Inflammatory macrophage treated with lipopolysaccharide for 1 hour (primary cell): ENCODE measurements at places on chromosomes 4 and X.
A peak's percentile ranks its signal among the peaks of the same experiment; 100 is the strongest.

- peak; percentile 88 for DNase-seq
These were observed 93.3 kb downstream of the SYNPO2 start for GRCh38 chr4:118981839-118982381.

- DNase-seq, result no peak
These were observed 28.9 kb downstream of the TMPRSS11E start for GRCh38 chr4:68476191-68476590.

GRCh38 chrX:133722756-133723155, 262.6 kb downstream of the GPC3 start:
- no peak for DNase-seq

DNA sequence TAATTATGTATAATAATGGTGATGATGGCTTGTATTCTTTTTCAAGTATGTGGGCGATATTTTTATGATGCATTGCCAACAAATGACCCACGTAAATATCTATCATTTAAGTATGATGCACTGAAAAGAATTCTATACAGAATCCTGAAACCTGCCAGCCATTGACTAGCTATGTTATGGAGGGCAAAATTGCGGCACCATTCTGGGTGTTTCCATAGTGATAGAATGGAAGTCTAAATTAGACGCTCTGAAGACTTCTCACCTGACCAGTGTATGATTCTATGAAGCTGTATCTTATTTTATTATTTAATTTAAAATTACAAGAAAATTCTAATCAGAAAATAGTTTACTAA, 677 bp upstream of the CENPC start:
- no peak for DNase-seq

DNA sequence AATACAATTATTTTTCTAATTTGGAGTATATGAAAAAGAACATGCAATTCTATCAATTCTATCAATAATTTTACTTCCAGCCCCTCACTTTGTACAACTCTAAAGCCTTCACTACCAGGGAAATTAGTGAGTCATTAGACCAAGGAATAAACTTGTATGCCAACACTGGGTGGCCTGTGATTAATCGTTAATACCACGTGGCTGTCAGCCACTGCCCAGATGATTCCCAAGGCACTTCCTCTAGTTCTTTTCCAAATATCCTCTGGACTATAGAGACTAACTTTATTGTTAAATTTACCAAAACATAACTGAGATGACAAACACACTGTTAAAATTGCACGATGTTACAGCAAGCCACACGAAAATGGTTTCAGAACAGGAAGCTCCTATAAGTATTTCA, 45.7 kb downstream of the MID1 start:
- no peak for DNase-seq

- no peak for DNase-seq
These were observed at the start of gene CLDN34 for GRCh38 chrX:9966775-9967408. CLDN34 (plus strand) TSS chrX:9967358; CDS start chrX:9967358, 0 bp downstream.

DNA sequence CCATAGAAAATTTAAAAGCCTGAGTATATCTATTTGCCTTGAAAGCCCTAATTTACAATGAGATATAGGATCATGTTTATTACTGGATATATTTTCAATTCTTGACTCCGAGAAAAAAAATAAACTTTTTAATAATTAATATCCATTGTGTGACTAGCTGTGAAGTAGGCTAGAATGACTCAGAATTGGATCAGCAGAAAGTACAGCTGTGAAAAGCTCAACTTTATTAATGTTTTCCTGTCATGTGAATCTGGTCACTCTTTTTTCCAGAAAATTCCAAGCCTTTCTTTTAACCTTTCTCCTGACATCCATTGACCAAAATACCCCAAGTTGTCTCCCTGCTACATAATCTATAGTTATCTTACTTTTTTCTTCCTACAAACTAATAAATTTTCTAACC, 171.8 kb upstream of the PACRGL start:
- no peak for DNase-seq

- no peak for DNase-seq
These were observed 20.8 kb downstream of the ENPP6 start for GRCh38 chr4:184196730-184197385.

DNA sequence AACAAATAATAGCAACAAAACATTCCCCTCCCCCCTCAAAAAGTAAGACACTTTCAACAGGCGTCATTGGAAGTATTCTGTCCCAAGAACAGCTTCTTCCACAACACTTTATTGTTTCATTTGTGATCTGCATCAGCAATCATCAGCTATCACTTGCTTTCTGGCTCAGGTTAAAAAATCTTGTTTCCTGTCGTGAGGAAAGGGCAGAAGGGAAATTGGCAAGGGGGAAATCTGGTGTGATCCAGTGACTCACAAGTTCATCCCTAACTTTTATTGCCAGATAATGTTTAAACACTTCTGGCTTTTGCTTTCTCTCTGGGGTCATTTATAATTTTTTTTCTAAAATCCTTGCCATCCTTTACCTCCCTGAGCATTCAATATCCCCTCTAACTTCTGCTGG, 247.4 kb upstream of the GIMD1 start:
- no peak for DNase-seq

- DNase-seq, result no peak
These were observed 66.9 kb upstream of the MMAA start for GRCh38 chr4:145552181-145552822.

- no peak for DNase-seq
These were observed 555.4 kb downstream of the STPG2 start for GRCh38 chr4:97587912-97588311.

- DNase-seq, result no peak
These were observed 94.3 kb downstream of the MRPL1 start for GRCh38 chr4:77956917-77957316.

DNA sequence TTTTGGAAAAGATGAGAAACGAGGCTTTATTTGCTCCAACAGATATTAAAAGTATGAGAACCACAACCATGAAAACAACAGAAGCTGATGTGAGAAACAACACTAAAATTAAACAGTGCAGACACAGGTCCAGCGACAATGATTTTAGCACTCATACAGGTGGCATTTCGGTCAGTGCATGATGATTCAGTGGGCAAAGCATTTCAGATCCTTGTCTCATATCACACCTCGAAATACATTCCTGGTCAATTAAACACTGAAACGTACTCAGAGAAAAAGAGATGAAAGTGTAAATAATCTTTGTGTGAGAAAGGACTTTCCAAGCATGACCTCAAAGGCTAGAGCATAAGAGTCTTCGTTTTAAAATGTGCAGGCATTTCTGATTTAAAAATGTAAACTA, 85.2 kb downstream of the ACOX3 start:
- no peak for DNase-seq

GRCh38 chr4:147103403-147103946, 157.8 kb upstream of the TTC29 start:
- DNase-seq, result no peak

GRCh38 chr4:82746705-82747574, 51.7 kb downstream of the SCD5 start:
- no peak for DNase-seq

DNA sequence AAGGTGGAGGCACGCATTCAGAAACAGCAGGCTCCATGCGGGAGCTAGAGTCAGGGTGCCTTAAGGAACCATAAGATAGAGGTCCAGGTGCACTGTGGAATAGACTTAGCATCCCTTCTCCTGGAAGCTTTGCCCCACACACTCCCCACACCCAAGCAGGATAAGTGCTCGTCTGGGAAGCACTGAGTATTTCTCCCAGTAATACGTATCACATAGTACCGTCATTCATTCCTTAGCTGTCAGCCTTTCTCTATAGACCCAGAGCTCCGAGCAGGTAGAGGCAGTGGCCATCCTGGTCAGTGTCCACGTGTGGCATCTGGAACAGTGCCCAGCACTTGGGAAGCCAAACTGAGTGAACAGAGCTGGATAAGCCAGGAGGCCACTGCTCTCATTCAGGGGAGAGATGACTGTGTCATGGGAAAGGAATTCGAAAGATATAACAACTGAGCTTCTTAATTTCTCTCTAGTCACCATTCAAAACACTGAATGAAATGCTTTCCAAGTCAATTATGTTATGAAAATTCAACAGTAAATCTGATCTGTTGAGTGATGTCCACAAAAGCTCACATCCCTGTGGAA, 9.9 kb downstream of the APBB2 start:
- no peak for DNase-seq

DNA sequence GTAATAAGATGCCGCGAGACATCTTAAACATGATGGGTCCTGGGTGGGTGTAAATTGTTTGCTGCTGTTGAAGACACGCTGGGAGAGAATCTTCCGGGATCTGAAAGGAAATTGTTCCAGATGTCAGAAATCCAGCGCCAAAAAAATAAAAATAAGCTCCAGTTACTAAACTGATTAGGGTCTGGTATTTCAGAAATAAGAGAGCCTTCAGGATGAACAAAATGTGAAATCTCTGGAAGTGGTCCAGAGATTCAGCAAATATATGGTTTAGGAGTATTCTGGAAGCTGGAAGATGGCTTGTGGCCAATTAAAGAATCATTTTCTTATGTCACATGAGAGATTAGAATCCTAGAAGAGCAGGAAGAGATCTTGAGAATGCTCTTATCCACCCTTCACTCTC, 75.8 kb upstream of the NHS start:
- no peak for DNase-seq

DNA sequence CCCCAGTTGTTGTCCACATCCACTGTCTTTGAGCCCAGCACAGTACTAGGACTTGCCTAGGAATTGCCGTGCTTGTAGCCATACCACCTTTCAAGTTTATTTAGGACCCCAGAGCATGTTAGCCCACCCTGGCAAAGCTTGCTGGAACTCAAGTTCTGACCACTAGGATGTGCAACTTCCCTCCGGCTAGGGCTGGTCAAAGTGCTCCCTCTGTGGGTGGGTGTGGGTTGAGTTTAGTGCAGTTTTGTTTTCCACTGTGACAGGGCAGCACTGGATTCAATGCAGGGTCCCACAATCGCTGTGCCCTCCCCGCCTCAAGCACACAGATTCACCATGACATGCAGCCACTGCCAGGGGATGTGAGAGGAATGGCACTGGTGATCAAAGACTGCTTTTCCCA, 96.0 kb downstream of the RASGEF1B start:
- DNase-seq, result no peak

DNA sequence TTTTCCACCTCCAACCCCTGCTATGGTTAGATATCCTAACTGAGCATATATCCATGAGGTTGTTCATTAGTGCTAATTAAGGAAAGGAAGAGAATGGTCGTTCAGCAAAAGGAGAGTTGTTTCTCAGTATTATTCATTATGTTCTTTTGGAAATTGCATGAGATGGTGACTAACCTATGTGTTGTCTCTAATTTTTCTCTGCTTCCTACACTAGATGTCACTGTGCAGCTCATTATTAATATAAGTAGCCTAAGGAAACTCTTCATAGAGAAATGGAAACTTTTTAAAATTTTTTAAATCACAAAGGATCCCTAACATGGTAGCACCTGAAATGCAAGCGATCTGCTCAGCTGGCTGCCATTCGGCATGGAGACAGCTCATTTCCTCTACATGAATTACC, 67.7 kb upstream of the FAM9A start:
- DNase-seq, result no peak

DNA sequence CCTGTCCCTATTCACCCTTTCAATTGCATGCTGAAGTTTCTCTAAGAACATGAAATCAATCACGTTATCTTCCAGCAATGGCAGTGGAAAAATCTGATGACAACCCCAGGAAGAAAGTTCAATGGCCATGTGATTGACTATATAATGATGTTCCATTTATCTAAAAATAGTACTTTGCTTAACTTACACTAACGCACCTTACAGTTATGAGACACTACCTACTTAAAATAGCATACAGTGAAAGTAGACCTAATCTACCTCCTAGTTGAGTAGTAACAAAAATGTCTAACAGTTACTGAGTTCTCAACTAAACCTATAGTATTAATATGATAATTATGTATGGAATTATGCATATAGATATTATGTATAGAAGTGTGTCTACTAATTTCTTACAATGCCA, 28.6 kb upstream of the PGM2 start:
- DNase-seq, result no peak

DNA sequence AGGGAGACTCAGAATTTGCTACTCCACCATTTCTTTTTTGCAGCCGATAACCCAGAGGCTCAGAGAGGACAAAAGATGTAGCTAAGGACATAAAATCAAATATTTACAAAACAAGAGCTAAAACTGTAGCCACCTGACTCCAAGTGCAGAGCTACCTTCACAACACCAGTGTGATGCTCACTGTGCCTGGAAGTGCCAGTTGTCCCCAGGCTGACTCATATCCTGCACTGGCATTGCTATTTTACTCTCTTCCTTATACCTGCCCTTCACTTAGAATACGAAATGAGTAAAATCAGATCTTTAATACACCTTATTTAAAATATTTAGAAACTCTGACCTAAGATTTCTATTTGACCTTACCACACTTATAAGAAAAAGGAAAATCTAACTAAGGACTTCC, 39.5 kb downstream of the SLC7A11 start:
- no peak for DNase-seq

- DNase-seq, result no peak
These were observed 20.9 kb downstream of the ITIH6 start for GRCh38 chrX:54776987-54777672.

DNA sequence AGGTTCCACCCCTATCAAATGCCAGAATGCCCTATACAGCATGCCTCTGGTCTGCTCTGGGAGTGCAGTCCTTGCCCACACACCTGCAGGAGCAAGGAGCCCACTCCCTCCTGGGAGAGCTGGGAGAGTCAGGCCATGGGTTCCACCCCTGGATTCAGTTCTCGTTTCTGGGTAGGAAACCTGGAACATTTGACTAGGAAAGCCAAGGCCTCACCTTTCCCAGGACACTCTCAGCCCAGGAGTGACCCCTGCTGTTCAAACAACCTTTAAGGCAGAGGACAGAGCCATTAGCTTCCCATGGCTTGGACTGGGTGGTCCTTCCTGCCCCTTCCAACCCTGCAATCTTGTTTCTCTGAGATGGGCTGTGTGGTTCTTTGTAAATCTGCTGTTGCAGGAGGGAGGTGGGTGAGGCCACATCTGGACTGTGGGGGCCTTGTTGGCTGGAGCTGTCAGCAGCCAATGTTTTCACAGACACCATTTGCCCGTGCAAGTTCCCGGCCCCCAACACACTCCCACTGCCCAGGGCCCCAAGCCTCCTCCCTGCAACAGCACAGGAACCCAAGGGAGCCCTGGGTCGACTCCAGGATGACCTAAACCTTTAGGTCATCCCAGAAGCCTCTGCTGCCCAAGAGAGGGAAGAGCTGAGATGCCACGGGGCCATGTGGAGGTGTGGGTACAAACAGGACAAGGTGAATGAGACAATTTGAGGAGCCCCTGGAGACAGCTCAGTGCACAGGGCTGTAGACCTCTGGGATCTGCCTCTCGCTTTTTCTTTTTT, 104.4 kb downstream of the PJA1 start:
- peak; percentile 3 for DNase-seq

GRCh38 chrX:7252013-7252610, 104.2 kb upstream of the PUDP start:
- DNase-seq, result no peak

- no peak for DNase-seq
These were observed 129.6 kb upstream of the QRFPR start for GRCh38 chr4:121510341-121510874.

- DNase-seq, result peak; percentile 52
These were observed 20.1 kb upstream of the SASH3 start for GRCh38 chrX:129759576-129760061.
